NCI-H748 treated with DMSO at 0.1 percent for 48 hours (cell line): ENCODE measurements at places on chromosomes 2 and 18.

DNA sequence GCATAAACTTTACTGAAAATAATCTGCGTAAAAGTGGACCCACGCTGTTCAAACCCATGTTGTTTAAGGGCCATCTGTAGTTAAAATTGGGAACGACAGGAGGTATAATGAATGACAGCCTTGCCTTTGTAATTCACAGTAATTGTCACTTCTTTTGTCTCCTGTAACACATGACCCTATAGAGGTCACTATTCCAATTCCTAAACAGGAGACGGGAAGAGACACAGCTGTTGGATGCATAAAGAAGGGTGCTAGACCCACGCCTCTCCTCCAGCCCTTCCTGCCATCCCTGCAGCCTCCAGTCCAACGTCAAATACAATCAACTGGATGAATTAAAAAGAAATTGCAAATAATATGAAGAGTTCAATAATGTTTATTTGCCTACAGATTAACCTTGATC is 63.1 kb upstream of the NFATC1 start:
- peak; percentile 91 for DNase-seq

GRCh38 chr18:72995558-72995957 is 127.8 kb upstream of the NETO1 start:
- no peak for DNase-seq

DNA sequence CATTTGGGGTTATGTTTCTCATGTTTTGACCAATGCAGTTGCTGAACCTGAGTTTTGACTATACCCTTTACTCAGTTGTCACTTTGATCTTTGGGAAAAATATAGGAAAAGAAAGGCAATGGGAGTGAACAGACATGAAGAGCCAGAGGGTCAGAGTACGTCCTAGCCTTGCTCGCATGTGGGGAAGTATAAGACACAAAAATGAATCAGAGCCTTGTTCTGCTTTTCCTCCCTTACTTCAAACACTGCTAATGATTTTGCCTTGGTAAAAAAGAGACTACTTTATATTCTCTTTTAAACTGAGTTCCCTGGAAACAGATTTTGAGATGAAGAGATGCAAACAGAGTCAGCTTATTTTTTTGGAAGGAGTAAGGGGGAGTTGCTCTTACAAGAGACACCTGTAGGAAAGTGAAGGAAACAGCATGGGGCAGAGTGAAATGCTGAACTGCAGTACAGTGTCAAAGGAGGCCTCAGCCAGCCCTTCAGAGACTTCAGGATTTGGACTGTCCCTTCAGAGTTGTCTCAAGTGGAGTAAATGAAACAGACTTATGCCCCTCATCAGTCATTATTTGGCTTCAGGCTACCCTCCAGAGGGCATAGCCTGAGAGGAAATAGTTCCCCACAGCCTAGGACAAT is 11.1 kb upstream of the FAP start:
- no peak for DNase-seq

- no peak for DNase-seq
Measured at GRCh38 chr18:6109743-6110142, 214.4 kb upstream of the TMEM200C start.

GRCh38 chr2:207257251-207258250 is 91.8 kb upstream of the KLF7 start:
- peak; percentile 84 for DNase-seq

DNA sequence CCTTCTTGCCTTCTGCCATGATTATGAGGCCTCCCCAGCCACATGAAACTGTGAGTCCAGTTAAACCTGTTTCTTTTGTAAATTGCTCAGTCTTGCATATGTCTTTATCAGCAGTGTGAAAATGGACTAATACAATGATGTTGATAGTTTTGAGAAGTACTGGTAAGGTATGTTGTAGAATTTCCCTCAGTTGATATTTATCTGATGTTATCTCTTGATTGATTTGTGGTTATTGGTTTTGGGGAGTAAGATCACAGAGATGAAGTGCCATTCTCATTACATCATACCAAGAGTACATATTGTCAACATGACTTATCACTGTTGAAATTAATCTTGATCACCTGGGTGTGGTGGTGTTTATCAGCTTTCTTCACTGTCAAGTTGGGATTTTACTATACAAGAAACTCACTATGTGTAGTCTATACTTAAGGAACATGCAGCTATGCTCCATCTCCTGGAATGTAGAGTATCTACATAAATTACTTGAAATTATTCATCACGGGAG is 5.1 kb upstream of the SPAG16 start:
- DNase-seq: no peak

- DNase-seq: no peak
Measured at GRCh38 chr2:78811955-78812610, 213.4 kb upstream of the REG3G start.

DNA sequence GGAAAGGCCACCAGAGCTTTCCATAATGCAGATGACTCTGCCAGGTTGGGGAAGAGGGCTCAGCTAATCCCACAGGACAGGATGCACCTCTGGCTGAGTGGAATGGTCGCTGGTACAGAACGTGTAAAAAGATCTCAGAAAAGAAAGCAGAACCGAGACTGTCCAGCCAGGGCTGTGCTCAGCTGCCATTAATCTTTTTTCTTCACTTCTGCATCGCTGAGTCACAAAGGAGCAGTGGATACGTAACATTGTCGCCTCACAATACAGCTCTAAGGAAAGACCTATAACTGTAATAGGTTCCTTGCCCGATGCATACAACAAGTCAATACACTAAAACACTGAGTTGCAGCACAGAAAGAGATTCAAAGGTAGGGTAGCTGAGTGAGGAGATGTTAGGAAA is 354.2 kb downstream of the EN1 start:
- no peak for DNase-seq

DNA sequence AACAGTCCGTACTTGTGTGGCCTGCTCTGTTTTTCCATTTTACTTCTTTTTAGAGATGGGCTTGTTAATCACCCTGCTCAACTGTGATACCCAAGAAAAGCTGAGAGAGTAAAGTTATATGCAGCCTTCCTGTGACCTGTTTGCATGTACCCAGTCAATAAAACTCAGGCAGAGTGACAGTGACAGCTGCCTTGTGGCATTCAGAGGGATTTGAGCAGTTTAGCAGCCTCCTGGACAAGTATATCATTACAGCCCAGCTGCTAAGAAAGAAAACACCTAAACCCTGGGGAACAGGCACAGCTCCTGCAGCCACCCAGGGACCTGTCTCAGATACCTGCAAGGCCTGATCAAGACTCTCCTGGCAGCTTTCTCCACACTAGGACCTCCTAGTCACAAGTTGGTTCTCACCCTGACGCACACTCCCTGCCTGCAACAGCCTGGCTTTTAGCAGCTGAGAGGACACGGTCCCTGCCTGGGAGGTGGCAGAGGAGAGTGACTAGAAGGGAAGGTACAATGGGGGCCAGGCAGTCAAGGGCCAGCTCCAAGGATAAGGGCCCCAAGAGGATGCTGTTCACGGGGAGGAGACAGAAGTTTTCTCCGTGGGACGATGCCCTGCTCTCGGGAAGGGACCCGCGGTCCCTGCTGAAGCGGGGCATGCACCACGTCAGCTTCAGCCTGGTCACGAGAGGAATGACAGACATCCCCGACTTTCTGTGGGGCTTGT is at the start of gene LRRC30:
Gene LRRC30 (plus strand): TSS at position 464 of the 724 bp plus-strand sequence. CDS start 50 bp downstream, at position 514.
- no peak for DNase-seq

DNA sequence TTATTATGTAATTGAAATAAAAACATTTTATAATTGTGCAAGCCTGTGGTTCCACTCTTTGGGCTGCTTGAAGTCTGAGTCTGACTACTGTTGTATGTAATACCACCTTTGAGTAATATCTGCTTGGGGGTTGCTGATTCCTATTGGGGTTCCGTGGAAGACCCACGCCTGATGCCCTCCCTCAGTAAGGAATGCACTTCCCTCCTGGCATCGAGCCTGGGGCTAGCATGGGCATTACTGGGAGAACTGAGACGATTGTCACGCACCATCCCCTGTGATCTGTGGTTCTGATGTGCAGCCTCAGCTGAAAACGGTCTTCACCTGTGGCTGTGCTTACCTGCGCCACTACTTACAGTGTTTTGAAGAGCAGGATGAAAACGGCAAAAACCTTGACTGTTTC is 32.7 kb upstream of the RBM44 start:
- no peak for DNase-seq

GRCh38 chr2:95379371-95379831 is 23.1 kb upstream of the FAHD2A start:
- DNase-seq: no peak

DNA sequence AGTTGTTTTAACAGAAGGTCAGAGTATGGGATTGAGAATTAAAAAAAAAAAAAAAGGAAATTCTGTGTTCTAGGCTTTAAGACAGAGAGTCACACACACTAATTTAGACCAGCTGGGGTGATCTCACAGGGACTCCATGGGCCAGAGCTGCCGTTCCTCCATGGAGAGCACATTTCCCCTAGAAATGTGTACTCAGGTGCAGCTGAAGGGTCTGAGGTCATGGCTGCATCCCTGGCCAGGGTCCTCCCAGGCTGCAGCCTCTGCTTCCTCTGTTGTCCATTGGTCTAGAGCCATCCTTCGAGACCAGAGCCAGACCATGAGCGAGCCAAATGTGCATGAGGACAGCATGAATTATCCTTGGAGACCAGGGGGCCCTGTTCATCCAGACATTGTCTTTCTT is 190.1 kb upstream of the TNP1 start:
- no peak for DNase-seq

DNA sequence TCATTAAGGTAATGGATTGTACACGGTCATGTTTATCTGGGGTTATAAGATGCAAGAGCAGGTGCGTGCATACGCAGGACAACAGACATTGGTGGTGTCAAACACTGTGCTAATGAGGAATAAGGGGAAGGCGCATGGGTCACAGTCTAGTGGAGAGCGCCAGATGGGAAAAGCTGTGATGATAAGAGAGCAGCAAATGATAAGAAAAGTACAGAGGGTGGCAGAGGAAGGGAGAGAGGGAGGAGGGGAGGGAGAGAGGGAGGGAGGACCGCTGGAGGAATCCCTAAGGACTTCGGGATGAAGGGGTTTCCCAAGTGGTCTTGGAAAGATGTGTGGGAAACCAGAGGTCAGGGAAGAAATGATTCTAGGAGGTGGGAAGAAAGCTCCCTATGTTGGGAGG is 2.9 kb downstream of the TNFRSF11A start:
- DNase-seq: no peak

DNA sequence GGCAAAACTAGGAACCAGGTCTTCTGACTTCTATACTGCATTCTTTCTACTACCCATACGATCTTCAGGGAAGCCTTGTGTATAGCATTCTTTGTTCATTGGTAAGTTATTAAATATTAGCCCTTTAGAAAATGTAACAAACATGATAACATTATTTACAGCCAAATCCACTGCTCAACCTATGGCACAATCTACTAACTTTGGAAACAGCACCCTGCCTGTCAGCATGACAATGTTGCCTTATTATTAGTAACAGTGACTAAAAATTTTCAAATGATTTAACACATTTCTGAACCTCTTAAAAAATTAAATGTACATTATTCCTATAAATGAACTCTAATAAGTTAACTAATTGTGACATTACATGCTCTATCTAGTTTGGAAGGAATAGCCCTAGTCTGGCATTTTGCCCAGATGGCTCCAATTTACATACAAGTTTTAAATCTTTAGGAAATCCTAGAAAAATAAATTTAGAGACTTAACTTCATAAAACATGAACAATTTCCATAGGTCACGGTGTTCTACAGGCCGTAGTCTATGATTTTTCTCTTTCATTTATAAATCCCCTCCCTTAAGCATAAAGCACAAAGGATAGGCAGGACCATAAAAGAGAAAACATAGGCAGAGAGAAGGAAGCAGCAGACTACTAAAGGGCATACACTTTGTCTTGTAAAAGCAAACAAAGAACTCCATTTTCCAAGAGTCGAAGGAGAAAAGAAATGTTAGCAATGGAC is 33.7 kb downstream of the YES1 start:
- DNase-seq: no peak

DNA sequence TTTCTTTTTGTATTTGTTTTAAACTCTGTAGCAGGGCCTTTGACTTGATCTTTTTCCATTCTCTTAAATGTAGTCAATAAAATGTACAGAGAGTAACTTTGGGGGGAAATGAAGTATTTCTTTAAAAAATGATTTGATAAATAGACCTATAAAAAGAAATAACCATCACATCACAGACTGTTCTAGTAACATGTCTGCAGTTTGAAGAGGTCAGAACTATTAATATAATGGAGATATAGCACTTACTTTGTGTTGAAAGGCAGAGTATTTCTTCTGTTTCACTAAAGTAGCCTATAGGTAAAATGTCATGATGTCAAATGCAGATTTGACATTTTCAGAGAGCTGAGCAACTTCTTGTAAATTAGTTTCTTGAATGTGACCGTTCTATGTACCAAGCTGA is 55.7 kb upstream of the FAM237A start:
- no peak for DNase-seq

- DNase-seq: no peak
Measured at GRCh38 chr2:71930049-71930681, 217.5 kb downstream of the CYP26B1 start.

- no peak for DNase-seq
Measured at GRCh38 chr2:77309725-77310124, 212.5 kb downstream of the LRRTM4 start.

DNA sequence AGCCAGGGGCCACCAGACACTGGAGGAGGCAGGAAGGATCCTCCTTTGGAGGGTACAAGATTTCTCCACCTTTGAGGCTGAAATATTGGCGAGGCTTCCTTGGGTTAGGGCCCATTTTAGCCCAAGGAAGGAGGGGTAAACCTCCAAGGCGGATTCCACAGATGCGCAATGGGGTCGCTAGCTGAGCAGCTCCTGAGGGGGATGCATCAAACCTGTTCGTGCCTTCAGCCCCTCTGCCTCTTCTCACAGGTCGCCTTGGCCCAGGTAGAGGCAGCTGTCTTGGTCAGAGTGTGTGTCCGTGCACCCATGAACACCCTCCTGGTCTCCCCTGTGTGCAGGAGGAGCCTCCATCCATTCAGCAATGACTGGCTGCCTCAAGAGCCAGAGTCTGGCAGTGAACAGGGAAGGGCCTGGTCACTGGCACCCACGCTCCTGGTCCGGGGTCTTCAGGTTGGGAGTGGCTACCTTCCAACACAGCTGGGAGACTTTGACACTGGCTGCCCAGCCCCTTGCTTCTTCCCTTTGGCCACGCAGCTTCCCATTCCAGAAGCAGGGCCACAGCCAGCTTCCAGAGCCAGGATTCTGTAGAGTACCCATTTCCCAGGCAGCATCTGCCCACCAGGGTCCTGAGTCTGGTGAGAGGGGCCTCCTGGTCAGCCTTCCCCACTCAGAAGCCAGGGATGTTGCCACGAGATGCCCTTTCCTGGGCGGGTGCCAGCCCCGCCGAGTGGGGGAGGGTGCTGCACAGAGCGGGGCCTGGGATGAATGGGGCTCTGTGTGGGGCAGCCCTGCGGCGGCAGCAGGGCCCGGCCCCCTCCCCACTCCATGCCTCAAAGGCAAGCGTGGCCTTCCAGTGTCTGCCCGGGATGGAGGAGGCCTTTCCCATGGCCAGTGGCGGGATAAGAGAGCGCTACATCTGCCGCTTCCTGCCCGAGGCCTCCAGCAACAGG is 95.8 kb upstream of the GPC1 start:
- no peak for DNase-seq

DNA sequence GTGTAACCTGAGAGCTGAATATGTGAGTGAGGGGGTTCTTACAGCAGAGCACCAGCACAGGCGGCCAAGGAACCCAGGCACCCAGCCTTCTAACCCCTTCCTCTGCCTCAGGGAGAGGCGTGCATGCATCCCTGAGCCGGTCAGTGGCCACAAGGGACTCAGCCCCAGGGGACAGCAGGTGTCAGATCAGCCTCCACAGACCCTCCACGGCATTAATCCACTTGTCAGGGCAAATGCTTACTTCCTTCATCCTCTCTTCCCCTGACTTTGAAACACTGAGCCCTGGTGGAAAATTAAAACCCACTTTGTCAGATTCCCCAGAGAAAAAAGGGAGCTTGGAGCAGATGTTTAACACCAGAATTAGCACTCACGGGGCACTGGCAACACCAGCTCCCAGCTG is 60.5 kb upstream of the SMAD2 start:
- no peak for DNase-seq
